ENCODE measurements at places on chromosomes 2 and 18.

GRCh38 chr2:187302586-187302985, 145.5 kb downstream of the CALCRL start:
- H3K4me1 ChIP-seq = peaks cover 7% of the 10 kb centered on the region
- H3K27ac ChIP-seq = peak overlapping the region; percentile 80
- peaks cover 5% of the 10 kb centered on the region for H3K36me3 ChIP-seq
- peaks cover 1% of the 10 kb centered on the region for H3K27me3 ChIP-seq
- no peak for DNase-seq
- no peak overlapping the region for H3K4me3 ChIP-seq

DNA sequence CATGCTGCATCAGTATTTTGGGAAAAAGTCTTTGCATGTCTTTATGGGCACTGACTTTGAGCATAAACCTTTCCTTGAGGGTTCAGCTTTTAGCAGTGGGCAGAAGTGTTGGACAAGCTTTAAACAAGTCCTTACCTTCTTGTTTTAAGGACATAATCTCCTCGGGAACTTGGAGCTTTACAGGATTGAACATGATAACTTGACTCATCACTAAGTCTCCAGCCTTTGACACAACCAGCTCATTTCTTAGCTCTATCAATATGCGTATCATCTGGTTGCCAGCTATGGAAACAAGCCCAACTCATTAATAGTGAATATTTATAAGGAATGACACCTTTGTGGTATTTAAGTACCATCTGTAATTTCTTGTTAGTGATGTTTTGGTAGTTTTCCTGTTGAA, 21.0 kb upstream of the RAB27B start:
- no peak overlapping the region for H3K4me3 ChIP-seq
- no peaks in the 10 kb centered on the region for H3K27me3 ChIP-seq
- no peak overlapping the region for H3K27ac ChIP-seq
- H3K36me3 ChIP-seq = no peaks in the 10 kb centered on the region
- no peaks in the 10 kb centered on the region for H3K4me1 ChIP-seq

DNA sequence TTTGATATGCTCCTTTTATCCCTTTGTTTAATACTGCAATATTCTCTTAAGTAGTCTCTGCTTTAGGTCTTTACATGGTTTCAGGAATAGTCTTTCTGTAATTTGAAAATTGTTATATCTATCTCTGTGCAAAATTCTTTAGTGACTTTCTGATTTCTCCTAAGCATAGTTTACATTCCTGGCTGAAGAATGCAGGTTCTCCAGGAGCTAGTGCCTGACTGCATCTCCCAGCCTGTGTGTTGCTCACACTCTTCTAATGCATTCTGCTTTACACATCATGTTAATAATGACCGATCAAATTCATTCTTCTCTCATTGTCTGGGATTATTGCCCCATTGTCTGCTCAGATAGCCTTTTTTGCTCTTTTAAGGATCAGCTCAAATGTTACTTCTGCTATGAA, 1349.2 kb downstream of the DSC3 start:
- no peaks in the 10 kb centered on the region for H3K4me1 ChIP-seq
- no peak overlapping the region for H3K4me3 ChIP-seq
- H3K36me3 ChIP-seq = no peaks in the 10 kb centered on the region
- DNase-seq = no peak
- H3K27ac ChIP-seq = no peak overlapping the region

- H3K27me3 ChIP-seq = peaks cover 4% of the 10 kb centered on the region
- no peak overlapping the region for H3K27ac ChIP-seq
- no peak for DNase-seq
- no peaks in the 10 kb centered on the region for H3K36me3 ChIP-seq
These were observed 95.2 kb downstream of the TFCP2L1 start for GRCh38 chr2:121189661-121190381.

GRCh38 chr18:10488017-10488416, 33.6 kb downstream of the APCDD1 start:
- no peak overlapping the region for H3K4me3 ChIP-seq
- peaks cover 5% of the 10 kb centered on the region for H3K27me3 ChIP-seq
- H3K27ac ChIP-seq = no peak overlapping the region
- DNase-seq = no peak
- peaks cover 10% of the 10 kb centered on the region for H3K4me1 ChIP-seq
- H3K36me3 ChIP-seq = peaks cover 16% of the 10 kb centered on the region

DNA sequence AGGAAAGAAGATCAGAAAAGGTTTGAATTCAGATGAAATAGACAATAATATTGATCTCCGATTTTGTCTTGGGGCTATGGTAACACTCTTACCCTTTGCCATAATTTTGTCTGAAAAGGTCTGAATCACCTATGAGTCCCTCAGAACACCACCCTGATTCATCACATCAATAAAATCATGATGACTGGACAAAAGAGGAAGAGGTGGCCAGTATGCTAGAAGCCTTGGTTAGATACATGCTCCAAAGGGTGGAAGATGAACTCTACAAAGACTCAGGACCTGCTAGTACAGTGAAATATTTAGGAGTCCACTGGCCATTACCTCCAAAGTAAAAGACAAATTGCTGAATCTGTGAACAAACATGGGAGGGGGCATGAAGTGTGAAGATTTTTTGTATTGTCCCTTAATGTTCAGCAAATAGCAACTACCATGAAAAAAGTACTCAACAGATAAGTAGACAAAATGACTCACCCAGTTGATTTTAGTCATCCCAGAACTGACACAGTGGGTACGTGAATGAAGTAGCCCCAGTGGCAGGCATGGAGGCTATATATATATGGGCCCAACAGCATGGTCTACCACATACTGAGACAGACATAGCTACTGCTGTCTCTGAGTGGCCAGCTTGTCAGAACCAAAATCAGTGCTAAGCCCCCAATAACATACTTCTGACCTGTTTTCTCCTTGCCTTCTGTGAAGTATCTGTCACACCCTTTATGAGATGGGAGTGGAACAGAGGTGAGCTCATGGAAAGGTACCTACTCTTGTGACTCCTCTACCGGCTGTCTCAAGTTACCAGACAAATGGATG, 36.5 kb upstream of the GLS start:
- H3K27ac ChIP-seq = no peak overlapping the region
- H3K4me3 ChIP-seq = no peak overlapping the region
- no peaks in the 10 kb centered on the region for H3K36me3 ChIP-seq
- H3K4me1 ChIP-seq = peaks cover 2% of the 10 kb centered on the region
- H3K27me3 ChIP-seq = peaks cover 2% of the 10 kb centered on the region

DNA sequence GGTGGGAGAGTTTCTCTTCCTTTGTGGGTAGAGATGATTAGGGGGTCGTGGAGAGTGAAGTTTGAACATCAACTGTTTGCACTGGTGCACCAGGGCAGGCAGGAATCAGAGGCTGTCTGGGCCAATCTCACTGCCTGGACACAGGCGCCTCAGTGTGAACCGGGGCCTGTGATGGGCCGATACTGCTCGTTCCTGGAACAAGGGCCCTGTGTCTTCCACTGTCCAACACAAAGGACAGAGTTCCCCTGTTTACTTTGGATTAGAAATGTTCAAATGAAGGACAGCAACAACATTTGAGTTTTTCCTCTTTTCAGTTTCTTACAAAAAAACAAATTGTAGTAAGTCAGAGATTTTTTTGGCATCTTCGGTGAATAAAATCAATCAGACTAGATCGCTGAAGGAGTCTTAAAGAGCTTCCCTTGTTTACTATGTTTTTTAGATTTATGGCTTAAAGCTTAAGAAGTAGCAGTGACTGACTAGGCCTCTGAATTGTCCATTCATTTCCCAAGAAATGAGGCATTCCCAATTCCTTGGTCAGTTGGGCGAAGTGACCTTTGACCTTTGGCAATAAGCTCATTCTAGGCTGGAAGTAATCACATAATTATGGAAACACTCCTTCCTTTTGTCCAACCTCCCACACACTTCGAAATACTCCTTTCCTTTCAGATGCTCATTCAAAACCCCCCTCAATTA, 11.6 kb upstream of the TGFA start:
- no peaks in the 10 kb centered on the region for H3K4me1 ChIP-seq
- no peak overlapping the region for H3K4me3 ChIP-seq
- H3K36me3 ChIP-seq = peaks cover 4% of the 10 kb centered on the region
- H3K27me3 ChIP-seq = no peaks in the 10 kb centered on the region

DNA sequence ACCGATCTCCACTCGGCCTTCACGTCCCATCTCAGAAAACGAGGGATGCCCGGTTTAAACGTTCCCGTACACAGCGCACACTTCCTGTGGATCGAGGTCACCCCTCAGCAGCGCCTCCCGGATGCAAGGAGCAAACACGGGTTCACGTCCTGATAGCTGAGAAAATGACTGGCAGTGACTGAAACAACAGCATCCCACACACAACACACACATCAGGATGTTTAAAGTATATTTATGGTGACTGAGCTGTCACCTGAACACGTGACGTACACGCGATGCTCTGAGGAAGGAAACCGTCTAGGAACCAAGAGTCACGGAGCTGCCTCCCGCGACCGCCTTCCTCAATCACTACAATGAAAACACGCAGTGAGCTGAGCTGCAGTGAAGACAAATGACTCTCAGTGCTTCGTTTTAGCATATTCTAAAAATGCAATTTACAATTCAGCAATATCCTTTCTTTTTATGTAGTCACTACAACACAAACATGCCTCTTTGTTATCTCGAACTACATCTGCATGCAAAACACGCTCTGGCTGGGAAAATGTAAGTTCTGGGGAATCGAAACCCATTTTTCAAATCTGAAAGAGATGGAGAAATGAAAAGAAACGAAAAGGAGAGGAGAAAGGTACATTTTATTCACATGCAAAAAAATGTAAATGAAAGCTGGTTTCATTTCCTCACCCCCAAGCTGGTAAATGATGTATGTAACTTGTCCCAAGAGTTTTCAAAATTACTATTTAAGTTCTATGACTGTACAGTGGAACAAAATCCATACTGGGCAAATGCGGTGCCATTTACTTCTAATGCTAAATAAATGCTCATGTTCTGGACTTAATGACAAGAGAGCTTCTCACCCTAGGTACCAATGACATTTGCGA, 19.8 kb downstream of the HDAC4 start:
- H3K27me3 ChIP-seq = peaks cover 10% of the 10 kb centered on the region
- peak; percentile 10 for DNase-seq
- peaks cover 50% of the 10 kb centered on the region for H3K4me1 ChIP-seq

GRCh38 chr2:196792865-196793264, 6.6 kb downstream of the GTF3C3 start:
- H3K27ac ChIP-seq = no peak overlapping the region
- H3K36me3 ChIP-seq = peaks cover 3% of the 10 kb centered on the region
- DNase-seq = no peak
- H3K4me3 ChIP-seq = no peak overlapping the region

DNA sequence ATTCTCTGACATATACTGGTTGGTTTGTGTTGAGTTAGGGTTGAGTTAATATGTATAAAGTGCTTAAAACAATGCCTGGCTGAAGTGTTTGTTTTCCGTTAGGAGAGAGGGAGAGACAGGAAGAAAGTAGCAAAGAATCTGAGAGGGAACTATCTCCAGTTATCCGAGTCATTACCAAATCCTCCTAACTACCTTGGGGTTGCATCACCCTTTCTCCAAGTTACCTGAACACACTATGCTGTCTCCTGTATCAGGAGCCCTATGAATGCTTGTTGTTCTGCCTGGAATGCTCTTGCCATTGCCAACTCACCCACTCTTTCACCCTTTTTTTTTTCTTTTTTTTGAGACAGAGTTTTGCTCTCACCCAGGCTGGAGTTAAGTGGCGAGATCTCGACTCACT, 47.9 kb upstream of the ITGAV start:
- no peaks in the 10 kb centered on the region for H3K27me3 ChIP-seq
- DNase-seq = no peak
- H3K4me1 ChIP-seq = no peaks in the 10 kb centered on the region

- H3K4me3 ChIP-seq = no peak overlapping the region
- no peak overlapping the region for H3K27ac ChIP-seq
- no peaks in the 10 kb centered on the region for H3K36me3 ChIP-seq
These were observed 261.1 kb upstream of the ZEB2 start for GRCh38 chr2:144780983-144781382.

- H3K27ac ChIP-seq = peak overlapping the region; percentile 98
- H3K27me3 ChIP-seq = peaks cover 9% of the 10 kb centered on the region
- peak overlapping the region; percentile 83 for H3K4me3 ChIP-seq
- DNase-seq = no peak
- H3K36me3 ChIP-seq = no peaks in the 10 kb centered on the region
These were observed 294.9 kb downstream of the SOX11 start for GRCh38 chr2:5986801-5987787.

DNA sequence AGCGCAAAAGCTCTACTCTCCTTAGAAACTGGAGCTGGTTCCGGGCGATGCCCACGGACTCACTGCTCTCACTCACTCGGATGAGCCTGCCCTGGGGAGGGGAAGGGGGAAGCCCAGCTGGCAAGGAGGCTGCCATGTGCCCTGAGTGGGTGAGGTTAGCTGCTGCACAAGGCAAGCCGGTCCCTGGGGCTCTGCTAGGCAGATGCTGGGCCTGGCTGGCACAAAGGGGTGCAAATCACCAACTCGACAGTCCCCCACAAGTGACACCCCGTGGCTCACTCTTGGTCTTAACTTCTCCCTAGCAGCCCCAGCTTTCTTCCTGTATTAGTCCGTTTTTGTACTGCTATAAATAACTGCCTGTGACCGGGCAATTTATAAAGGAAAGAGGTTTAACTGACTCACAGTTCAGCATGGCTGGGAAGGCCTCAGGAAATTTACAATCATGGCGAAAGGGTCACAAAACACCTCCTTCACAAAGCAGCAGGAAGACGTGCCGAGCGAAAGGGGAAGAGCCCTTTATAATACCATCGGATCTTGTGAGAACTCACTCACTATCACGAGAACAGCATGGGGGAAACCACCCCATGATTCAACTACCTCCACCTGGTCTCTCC, 33.2 kb downstream of the ADCY3 start:
- H3K4me3 ChIP-seq = peak overlapping the region; percentile 69
- no peak for DNase-seq
- peaks cover 8% of the 10 kb centered on the region for H3K36me3 ChIP-seq
- H3K4me1 ChIP-seq = peaks cover 56% of the 10 kb centered on the region
- peak overlapping the region; percentile 95 for H3K27ac ChIP-seq

- H3K27ac ChIP-seq = peak overlapping the region; percentile 44
- peak overlapping the region; percentile 92 for H3K4me3 ChIP-seq
- peaks cover 3% of the 10 kb centered on the region for H3K4me1 ChIP-seq
- no peaks in the 10 kb centered on the region for H3K27me3 ChIP-seq
- no peaks in the 10 kb centered on the region for H3K36me3 ChIP-seq
These were observed 656 bp downstream of the UNC80 start for GRCh38 chr2:209772290-209772685.

GRCh38 chr18:11517704-11518103, 91.7 kb upstream of the SLC35G4 start:
- H3K27me3 ChIP-seq = no peaks in the 10 kb centered on the region
- H3K27ac ChIP-seq = no peak overlapping the region
- no peak for DNase-seq
- H3K4me3 ChIP-seq = no peak overlapping the region
- H3K4me1 ChIP-seq = peaks cover 11% of the 10 kb centered on the region
- peaks cover 6% of the 10 kb centered on the region for H3K36me3 ChIP-seq

Data from glutamatergic neuron (in vitro differentiated cells).